A673 (cell line): ENCODE measurements at places on chromosomes 16 and 17. TPM values are rescaled to one million over a fixed set of nuclear protein-coding genes. Genes with fewer than 3 reads are reported as not detected.

DNA sequence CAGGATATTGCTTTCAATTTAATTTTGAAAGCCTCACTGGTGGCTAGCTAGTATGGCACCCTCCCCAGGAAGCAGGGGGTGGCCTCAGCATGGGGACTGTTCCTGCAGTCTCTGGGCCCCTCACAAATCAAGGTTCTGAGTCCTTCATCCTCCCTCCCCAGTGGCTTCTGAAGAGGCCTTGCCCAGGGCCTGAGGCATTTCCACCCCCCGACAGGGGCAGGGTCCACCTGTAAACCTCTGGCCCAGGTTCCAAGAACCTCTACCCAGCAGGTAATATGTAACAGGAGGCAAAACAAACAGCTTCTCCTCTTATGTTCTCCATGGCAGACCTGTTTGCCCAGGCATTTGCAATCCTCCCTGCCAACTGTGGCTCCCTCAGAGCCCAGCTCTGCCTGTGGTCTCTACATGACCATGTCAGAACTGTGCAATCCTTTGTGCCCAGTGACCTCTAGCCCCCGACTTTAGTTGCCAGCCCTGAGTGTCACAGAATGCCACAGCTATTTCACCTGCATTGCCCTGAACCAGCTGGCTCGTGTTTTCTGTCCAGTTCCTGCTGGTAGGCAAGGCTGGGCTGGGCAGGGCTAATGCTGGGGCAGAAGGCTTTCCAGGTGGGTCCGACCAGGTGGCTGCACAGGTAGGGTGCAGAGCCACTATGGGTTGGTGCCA is 14.3 kb downstream of the ACSF2 start:
- no peaks in the 10 kb centered on the region for H3K36me3 ChIP-seq
- no peak overlapping the region for H3K27ac ChIP-seq
- no peak overlapping the region for H3K4me3 ChIP-seq
- no peaks in the 10 kb centered on the region for H3K27me3 ChIP-seq
- peaks cover 14% of the 10 kb centered on the region for H3K4me1 ChIP-seq

DNA sequence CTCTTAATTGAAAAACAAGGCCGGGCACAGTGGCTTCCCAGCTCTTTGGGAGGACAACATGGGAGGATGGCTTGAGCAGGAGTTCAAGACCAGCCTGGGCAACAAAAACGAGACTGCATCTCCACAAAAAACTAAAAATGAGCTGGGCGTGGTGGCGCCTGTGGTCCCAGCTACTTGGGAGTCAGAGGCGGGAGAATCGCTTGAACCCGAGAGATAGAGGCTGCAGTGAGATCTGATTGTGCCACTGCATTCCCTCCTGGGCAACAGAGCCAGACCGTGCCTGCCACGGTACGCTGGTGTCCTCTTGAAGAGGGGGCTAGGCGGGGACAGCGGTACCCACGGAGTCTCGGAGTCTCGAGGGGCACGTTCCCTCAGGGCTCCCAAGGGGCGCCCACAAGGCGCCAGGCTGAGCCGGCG is 27.9 kb upstream of the ADORA2B start:
- H3K36me3 ChIP-seq, result no peaks in the 10 kb centered on the region
- no peaks in the 10 kb centered on the region for H3K27me3 ChIP-seq
- no peak for DNase-seq
- H3K27ac ChIP-seq, result no peak overlapping the region
- no peaks in the 10 kb centered on the region for H3K4me1 ChIP-seq

- no peak for DNase-seq
- no peaks in the 10 kb centered on the region for H3K27me3 ChIP-seq
- H3K27ac ChIP-seq, result no peak overlapping the region
Observed at GRCh38 chr16:87216841-87217275, 100.3 kb downstream of the C16orf95 start.

DNA sequence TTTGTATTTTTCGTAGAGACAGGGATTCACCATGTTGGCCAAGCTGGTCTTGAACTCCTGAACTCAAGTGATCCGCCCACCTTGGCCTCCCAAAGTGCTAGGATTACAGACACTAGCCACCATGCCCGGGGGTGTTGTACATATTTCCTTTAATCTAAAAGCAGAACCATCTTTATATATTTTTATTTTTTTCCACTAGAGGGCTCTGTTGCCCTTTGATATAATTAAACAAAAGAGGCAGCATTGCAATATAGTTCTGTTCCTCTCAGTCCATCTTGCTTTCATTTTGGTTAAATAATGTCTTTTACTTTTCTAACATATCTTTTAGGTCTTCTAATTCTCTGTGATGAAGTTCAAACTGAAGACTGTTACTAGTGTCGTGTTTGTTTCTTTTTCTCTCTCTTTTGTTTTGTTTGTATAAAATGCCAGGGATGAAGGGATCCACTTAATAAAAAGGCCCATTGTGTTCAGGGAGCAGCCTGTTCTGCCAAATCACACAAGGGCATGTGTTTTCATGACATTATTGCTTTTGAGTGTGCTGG is 23.4 kb downstream of the WWOX start:
- peaks cover 15% of the 10 kb centered on the region for H3K36me3 ChIP-seq
- no peaks in the 10 kb centered on the region for H3K27me3 ChIP-seq
- no peak overlapping the region for H3K27ac ChIP-seq
- H3K4me3 ChIP-seq, result no peak overlapping the region
- peaks cover 20% of the 10 kb centered on the region for H3K4me1 ChIP-seq
- peak; percentile 81 for DNase-seq

DNA sequence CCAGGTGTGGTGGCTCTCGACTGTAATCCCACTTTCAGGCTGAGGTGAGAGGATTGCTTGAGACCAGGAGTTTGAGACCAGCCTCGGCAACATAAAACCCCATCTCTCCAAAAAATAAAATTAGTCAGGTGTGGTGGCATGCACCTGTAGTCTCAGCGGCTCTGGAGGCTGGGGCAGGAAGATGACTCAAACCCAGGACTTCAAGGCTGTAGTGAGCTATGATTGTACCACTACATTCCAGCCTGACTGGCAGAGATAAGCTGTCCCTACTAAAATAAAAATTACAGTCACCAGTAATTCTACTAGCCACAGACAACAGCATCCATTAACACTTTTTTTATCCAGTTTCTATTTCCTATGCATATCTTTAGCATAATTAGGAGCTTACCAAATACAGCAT is 176.3 kb downstream of the CPPED1 start:
- no peaks in the 10 kb centered on the region for H3K36me3 ChIP-seq
- no peaks in the 10 kb centered on the region for H3K4me1 ChIP-seq
- H3K27me3 ChIP-seq, result no peaks in the 10 kb centered on the region
- no peak overlapping the region for H3K27ac ChIP-seq

DNA sequence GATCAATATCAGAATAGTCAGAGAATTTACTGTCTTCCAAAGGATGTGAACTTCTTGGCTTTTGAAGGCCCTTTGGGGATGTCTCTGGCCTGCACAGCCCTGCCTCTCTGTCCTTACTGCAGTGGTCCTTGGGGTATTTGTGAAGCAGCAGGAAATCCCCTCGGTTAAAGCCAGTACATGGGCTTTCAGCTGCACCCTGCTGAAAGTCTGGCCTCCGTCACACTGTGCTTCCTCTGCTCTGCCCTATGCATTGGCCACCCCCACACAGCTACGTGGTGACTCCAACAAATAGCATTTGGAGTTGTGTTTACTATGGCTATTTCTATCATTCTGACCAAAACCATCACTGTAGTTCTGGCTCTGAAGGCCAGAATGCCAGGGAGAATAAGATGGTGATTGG is 21.2 kb downstream of the SYCE1L start:
- H3K27ac ChIP-seq, result no peak overlapping the region
- H3K36me3 ChIP-seq, result no peaks in the 10 kb centered on the region
- H3K27me3 ChIP-seq, result no peaks in the 10 kb centered on the region
- no peaks in the 10 kb centered on the region for H3K4me1 ChIP-seq
- DNase-seq, result no peak
- H3K4me3 ChIP-seq, result no peak overlapping the region

GRCh38 chr17:80904036-80904753 is 87.4 kb upstream of the CHMP6 start:
- no peak overlapping the region for H3K27ac ChIP-seq
- DNase-seq, result no peak
- H3K4me3 ChIP-seq, result no peak overlapping the region

DNA sequence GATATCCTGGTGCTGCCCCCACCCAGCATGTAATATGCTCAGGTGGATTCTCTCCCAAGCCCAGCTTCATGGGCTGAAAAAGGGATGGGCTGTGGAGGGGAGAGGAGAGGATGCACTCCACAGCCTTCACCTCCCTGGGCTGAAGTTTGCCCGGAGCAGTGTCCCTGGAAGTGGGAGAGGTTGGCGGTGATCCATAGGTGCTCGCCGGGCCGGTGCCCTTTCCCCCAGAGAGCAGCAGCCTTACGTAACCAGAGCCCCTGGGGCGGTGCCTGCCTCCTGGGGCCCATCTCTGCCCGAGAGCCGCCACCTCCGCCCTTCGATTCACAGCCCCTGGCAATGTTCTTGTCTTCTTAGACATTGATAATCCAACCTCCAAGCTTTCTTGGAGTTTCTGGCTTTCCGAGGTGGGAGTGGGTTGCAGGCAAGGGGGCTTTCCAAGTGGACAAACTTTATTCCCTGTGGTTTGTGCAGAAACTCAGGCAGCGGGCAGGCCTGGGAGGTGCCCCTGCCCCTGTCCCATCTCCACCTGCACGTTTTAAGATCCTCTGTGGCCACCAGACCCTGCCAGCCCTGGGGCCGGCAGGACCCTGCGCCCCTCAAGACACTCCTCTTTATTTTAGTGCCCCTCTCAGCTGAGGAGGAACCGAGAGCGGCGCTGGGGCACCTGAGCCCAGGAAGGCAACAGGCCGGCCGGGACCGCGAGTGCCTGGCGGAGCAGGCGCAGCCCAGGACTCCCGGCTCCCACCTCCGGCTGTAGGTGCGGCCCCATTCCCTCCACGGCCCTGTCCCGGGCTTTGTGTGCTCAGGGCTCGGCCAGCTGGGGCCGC is 3.1 kb upstream of the WDR90 start:
- no peak overlapping the region for H3K4me3 ChIP-seq
- H3K36me3 ChIP-seq, result no peaks in the 10 kb centered on the region
- H3K4me1 ChIP-seq, result peaks cover 10% of the 10 kb centered on the region
- no peak for DNase-seq

- peaks cover 11% of the 10 kb centered on the region for H3K27me3 ChIP-seq
- no peak overlapping the region for H3K4me3 ChIP-seq
- H3K4me1 ChIP-seq, result no peaks in the 10 kb centered on the region
- no peak for DNase-seq
Observed at GRCh38 chr16:20638711-20639335, 58.7 kb downstream of the ACSM1 start.

DNA sequence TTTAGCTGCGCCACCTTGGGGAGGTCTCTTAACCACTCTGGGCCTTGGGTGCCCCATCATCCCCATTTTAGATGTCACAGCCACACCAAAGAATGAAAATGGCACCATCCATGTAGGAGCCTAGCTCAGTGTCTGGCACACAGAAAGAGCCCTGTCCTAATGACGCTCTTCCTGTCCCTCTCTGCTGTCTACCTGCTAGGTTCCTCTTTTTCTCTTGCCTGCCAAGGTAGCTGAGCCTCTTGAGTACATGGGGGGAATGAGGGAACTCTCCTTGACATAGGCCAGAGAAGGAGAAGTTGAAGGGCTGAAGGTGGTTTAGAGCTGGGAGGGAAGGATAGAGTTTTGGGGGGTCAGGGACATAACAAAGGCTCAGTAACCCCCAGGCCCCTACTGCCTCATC is 1.8 kb downstream of the RUNDC3A start:
- H3K4me3 ChIP-seq, result no peak overlapping the region
- H3K36me3 ChIP-seq, result no peaks in the 10 kb centered on the region
- H3K27me3 ChIP-seq, result peaks cover 4% of the 10 kb centered on the region
- no peak for DNase-seq

DNA sequence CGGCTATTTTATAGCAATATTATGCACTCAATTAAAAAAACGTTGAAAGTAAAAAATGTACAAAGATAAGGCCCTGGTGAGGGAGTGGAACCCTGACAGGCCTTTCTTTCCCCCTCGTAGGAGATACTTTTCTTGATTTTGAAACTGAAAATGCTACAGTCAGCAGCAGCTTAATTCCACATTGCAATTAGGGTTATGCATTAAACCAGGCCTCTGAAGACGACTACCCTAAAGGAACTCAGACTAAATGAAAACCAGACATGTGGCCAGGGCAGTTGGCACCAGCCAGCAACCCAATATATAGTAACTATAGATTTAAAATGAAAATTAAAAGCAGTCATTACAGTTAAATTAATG is 463.2 kb upstream of the MAF start:
- no peaks in the 10 kb centered on the region for H3K36me3 ChIP-seq
- DNase-seq, result no peak
- H3K4me1 ChIP-seq, result no peaks in the 10 kb centered on the region
- H3K27me3 ChIP-seq, result no peaks in the 10 kb centered on the region
- no peak overlapping the region for H3K4me3 ChIP-seq
- H3K27ac ChIP-seq, result no peak overlapping the region

DNA sequence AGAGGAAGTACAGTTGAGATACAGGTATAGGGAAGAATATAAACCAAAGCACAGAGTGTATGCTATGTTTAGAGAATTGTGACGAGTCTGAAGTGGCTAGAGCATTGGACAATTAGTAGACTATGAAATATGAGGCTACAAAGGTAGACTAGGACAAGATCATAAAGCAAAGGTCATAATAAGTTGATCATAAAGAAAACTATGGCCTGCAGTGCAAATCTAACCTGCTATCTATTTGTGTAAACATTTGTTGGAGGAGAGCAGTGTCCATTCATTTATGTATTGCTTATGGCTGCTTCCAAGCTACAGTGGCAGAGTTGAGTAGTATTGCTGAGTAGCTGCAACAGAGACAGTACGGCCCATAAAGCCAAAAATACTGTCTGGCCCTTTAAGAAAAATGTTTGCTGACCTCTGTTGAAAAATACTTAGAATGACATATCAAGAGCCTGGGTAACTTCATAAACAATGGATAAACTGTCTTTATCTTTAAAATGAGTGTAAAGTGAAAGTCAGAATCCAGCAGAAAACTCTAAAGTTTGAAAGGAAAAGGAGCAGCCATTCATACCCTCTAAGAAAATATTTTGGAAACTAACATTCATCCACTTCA is 14.5 kb upstream of the OR1E2 start:
- no peaks in the 10 kb centered on the region for H3K4me1 ChIP-seq
- no peak for DNase-seq
- H3K27me3 ChIP-seq, result peaks cover under 1% of the 10 kb centered on the region
- H3K27ac ChIP-seq, result no peak overlapping the region

GRCh38 chr16:3787924-3788661 is 70.8 kb upstream of the TRAP1 start:
- H3K4me1 ChIP-seq, result no peaks in the 10 kb centered on the region
- no peak for DNase-seq
- no peaks in the 10 kb centered on the region for H3K27me3 ChIP-seq
- H3K27ac ChIP-seq, result no peak overlapping the region
- H3K36me3 ChIP-seq, result peaks cover 32% of the 10 kb centered on the region

GRCh38 chr16:1879477-1879876 is 7.5 kb upstream of the MEIOB start:
- H3K4me1 ChIP-seq, result no peaks in the 10 kb centered on the region
- H3K36me3 ChIP-seq, result no peaks in the 10 kb centered on the region
- DNase-seq, result no peak
- H3K27me3 ChIP-seq, result peaks cover 15% of the 10 kb centered on the region
- no peak overlapping the region for H3K27ac ChIP-seq
- no peak overlapping the region for H3K4me3 ChIP-seq

GRCh38 chr16:84054916-84055315 is 12.3 kb upstream of the SLC38A8 start:
- no peak overlapping the region for H3K27ac ChIP-seq
- no peaks in the 10 kb centered on the region for H3K27me3 ChIP-seq
- no peak for DNase-seq
- peaks cover 29% of the 10 kb centered on the region for H3K36me3 ChIP-seq
- no peak overlapping the region for H3K4me3 ChIP-seq

- H3K4me3 ChIP-seq, result no peak overlapping the region
- H3K27me3 ChIP-seq, result no peaks in the 10 kb centered on the region
- no peaks in the 10 kb centered on the region for H3K36me3 ChIP-seq
- H3K4me1 ChIP-seq, result peaks cover 22% of the 10 kb centered on the region
- peak; percentile 75 for DNase-seq
Observed at GRCh38 chr17:6471531-6472465, 27.5 kb downstream of the PIMREG start.

The GAST gene
- not detected in 2 replicates for total RNA-seq

The NPB gene
- total RNA-seq, result 0.75 and 0.87 TPM in 2 replicates

The KRT32 gene
- not detected in 2 replicates for total RNA-seq
